GM12892 (cell line): ENCODE measurements at places on chromosomes 16 and 17.

DNA sequence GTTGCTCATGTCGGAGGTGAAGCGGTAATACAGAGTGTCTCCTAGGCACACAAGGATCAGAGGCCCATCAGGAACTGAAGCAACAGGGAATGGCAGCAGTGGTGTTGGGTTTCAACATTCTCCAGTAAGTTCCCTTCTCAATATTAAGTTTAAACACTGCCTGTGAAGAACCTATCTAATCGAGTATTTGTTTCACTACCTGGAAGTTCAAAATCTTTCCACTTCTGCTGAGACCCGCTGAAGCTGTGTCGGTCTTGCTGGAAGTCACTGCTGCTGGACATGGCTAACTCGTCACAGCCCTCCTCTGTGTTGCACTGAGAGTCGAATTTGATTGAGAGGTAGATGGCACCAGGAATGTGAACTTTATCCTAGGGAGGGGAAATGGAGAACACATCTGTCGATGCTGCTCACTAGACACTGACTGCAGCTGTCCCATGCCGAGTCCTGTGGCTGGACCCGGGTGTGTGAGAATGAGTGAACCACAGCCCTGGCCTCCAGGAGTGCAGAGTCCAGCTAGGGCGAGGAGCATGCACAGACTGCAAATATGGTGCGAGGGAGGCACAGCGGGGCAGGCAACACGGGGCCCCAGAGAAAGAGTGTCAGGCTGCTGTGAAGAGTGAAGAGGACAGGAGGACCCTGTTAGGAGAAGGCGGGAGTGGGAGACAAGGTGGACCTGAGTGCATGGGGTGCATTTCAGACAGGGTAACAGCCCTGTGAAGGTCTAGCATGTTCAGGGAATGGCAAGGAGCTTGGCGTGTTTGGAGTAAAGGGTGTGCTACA lies 50.1 kb upstream of the ATP2A3 start:
- DNase-seq = no peak

DNA sequence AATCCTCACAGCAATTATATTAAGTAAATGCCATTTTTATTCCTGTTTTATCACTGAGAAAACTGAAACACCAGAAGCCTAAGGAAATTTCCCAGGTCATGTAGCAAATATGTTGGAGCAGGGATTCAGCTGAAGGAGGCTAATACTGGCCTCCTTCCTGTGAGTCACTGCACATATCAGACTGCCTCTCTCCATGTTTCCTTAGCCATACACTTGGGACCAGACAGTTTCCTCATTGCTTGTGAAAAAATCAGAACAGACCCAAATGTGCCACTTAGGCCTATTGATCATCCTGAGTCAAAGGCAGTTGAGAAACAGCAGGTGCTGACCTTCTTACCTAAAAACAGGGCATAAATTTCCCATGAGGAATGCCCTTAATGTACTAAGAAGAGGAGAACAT lies 18.9 kb upstream of the ELAC2 start:
- DNase-seq = no peak

- no peak for DNase-seq
These were observed 159.0 kb downstream of the RAB11FIP4 start for GRCh38 chr17:31550389-31551056.

- DNase-seq = no peak
These were observed 75.9 kb downstream of the USP22 start for GRCh38 chr17:20966870-20967269.

DNA sequence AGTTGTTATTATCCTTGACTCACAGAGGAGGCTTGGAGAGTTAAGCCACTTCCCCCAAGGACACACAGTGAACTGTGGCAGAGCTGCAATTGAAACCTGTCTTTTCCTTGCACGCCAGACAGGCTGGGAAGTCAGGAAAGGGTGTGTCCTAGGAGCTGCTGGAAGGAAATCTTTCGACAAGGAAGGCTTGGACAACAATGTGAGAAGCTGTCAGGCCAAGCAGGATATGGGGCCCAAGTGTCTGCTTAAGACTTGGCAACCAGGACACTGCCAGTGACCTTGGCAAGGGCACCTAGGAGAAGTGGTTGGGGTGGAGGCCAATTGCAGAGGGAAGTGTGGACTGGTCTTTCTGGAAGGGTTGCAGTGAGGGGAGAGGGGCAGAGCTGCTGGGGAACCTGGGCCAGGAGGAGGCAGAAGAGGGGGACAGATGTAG lies 2.1 kb upstream of the CAMKK1 start:
- no peak for DNase-seq

DNA sequence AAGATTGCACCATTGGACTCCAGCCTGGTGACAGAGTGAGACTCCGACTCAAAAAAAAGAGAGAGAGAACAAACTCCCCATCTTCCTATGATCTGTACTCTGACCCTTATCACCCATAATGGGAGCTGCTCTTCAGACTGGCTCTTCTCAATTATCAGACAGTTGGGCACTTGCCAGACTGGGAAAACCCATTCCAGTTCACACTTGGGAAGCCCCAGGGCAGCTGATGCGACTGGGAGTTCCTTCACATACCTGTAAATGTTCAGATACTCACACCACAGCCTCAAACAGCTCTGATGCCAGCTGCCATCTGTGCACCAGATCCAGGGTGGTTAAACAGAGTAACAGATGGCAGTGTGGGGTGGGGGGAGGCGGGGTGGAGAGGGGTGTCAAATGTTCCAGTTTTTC lies 23.8 kb upstream of the TMEM101 start:
- DNase-seq = no peak

DNA sequence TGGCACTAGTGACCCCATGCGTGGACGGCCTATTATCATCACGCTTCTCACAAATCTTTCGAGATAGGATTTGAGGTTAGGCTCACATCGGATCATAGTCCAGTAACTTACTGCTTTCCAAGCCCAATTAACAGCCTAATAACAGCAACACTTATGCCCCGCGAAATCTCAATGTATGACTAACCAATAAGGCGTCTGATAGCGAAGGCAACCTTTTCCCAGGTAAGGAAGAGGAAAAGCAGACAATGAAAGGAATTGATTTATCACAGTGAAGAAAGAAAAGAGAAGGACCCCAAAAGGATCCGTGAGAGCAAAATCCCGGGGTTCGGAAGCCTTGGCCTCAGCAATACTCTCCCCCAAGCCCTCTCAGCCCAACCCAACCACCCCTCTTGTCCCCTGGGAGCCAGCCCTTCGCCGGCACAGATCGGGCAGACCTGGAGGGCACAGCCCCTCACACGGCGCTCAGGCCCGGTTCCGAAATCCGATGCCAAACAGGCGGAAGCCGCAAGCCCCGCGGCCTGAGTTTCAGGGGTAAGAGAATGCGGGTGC lies 534 bp downstream of the GPATCH8 start:
- no peak for DNase-seq

DNA sequence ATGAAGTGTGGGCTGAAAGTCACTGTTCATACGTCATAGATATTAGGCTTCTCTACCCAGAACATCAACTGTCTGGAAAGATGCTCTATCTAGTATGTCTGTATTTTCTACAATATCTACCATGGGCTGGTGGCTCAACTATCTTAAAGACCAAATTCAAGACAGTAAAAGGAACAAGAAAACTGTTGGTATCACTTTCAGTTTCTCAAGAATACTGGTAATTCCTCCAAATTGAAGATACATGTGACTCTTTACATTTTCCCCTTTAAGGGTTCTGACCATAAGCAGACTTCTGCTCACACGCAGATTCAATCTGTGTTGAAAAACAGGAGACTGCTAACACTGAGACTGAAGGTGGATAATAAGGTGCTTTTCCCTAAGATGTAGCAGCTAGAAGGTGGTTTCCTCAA lies 24.2 kb downstream of the XPO6 start:
- no peak for DNase-seq

DNA sequence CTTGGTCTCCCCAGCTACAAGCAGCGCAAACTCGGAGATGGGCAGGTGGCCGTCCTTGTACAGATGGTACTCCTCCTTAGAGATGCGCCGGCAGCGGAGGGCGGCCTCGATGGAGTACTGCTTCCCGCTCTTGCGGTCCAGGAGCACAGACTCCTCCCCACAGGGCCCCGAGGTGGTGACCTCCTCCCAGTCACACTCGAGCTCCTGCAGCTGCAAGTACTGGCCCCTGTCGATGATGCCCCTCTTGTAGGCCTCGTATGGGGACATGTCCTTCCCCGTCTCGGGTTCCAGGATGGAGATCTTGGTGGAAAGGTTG lies 7.2 kb downstream of the CDK3 start:
- no peak for DNase-seq

- no peak for DNase-seq
These were observed 6.2 kb downstream of the ITGAE start for GRCh38 chr17:3794557-3795389.

DNA sequence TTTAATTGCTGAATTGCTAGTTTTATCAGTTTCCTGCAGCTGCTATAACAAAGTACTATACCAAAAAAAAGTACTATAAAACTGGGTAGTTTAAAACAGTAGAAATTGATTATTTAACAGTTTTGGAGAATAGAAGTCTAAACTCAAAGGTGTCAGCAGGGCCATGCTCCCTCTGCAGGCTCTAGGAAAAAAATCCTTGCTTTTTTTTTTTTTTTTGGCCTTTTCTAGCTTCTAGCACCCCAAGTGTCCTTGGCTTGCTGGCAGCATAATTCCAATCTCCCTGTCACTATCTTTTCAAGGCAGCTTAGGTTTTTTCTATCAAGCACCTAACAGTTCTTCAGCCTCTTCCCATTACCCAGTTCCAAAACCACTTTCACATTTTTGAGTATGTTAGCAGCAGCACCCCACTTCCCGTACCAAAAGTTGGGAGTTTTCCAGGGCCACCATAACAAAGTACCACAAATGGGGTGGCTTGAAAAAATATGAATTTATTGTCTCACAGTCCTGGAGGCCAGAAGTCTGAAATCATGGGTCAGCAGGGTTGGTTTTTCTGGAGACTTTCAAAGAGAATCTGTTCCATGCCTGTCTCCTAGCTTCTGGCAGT lies 37.4 kb downstream of the BPTF start:
- no peak for DNase-seq

- peak; percentile 87 for DNase-seq
These were observed 92.6 kb downstream of the DNAH17 start for GRCh38 chr17:78484271-78485246.

DNA sequence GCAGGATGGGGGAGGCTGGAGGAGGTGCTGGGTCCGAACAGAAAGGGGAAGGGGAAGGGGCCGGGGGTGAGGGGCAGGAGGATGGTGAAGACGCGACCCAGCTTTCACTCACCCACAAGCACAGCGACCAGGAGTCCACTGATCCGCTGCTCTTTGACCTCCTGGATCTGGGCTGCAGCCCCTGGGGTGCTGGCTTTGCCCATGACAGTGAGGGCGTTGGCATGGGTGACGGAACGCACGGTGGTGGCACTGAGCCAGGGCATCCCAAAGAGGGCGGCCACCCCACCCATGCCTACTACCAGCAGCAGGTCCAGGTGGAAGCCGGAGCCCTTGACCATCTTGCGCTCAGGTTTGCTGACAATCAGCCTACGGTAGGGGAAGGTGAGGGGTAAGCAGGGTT lies 14.9 kb downstream of the SLC4A1 start:
- DNase-seq = no peak

DNA sequence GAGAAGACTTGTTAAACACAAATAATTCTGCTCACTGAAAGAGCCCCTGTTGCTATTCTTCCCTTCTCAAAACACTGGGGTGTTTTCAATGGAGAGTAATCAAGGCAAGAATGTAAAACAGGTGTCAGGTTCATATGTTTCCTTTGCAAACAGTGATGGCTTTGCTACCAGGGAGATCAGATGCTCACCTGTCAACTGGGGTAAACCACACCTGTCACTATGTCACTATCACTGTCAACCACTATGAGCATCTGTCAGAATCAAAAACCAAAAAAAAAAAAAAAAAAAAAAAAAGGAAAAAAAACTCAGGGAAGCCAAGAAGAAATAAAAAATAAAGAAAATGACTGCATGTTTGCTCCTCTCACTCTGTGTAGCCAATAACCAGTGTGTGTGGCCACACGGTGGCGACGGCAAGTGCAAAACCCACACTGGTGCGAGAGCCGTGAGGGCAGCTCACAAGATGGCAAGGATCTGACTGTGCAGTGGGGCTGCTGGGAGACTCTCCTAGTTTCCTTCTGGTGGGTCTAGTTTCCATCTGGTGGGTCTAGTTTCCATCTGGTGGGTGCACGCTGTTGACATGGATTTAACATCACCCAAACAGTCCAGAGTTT lies 22.7 kb downstream of the USP22 start:
- no peak for DNase-seq
